ENCODE measurements at places on chromosomes 16 and 17. TPM values are rescaled to one million over a fixed set of nuclear protein-coding genes. Genes with fewer than 3 reads are reported as not detected.

ABCC6 gene
- total RNA-seq, result 2.9 TPM

CHD9NB gene
- 0.64 TPM for total RNA-seq

DNA sequence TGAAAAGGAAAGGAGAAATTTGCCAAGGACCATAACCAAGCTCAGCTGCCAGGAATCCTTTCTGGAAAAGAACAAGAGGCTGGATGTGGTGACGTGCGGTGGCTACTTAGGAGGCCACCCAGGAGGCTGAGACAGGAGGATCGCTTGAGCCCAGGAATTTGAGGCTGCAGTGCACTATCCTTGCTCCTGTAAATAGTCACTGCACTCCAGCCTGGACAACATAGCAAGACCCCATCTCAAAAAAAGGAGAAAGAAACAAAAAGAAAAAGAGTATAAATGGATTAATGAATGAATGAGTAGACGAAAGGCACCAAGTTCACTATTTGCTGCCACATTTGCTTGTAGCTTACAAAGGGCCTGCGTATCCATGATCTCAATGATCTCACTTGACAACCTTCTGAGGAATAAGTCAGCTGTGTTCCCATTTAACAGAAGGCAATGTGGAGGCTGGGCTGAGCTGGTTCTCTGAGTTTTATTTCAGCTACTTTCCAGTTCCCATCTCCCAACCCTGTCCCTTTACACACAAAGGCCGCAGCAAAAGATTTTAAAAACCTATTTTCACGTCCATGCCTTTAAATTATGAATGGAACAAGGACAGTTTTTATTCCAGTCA is 29.8 kb downstream of the ARSG start:
- no peaks in the 10 kb centered on the region for H3K4me1 ChIP-seq
- no peaks in the 10 kb centered on the region for H3K36me3 ChIP-seq
- no peak for DNase-seq
- H3K27ac ChIP-seq, result no peak overlapping the region
- no peaks in the 10 kb centered on the region for H3K27me3 ChIP-seq

DNA sequence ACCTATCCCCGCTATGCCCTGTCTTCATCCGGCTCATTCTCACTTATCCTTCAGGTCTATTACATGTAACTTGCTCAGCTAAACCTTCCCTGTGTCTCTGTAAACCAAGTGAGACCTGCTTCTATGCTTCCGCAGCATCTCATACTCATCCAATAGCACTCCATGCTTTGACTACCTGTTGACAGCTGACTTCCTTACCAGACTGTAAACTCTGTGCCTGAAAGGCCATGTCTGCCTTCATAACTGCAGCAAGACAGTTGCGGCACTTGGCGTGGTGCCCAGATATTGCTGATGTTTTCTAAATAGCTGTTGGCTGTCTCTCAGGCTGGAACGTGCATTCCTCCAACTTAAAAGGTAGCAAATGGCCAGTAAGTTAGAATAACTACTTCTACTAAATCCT is 1.8 kb upstream of the OR1E1 start:
- DNase-seq, result no peak
- H3K36me3 ChIP-seq, result no peaks in the 10 kb centered on the region
- no peak overlapping the region for H3K27ac ChIP-seq
- no peaks in the 10 kb centered on the region for H3K4me1 ChIP-seq

DNA sequence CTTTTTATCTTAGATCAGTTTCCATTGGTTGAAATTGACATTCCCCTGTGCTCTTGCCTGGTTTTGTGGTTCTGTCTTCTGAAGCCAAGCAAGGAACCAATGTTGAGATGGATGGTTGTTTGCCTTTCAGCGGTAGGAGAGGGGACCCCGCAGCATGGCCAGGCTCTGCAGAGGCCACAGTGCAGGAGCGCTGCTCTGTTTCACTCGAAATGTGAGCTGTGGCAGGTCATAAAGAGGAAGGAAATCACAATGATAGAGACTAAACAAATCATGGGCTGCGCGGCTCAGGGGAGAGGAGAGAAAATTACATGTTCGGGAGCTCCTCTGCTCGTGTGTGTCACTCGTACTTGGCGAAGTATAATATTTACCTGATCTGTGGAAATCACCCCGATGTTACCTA is 148.2 kb downstream of the SNX29 start:
- no peaks in the 10 kb centered on the region for H3K36me3 ChIP-seq
- no peak overlapping the region for H3K27ac ChIP-seq
- no peak for DNase-seq
- no peaks in the 10 kb centered on the region for H3K4me1 ChIP-seq
- H3K27me3 ChIP-seq, result no peaks in the 10 kb centered on the region

GRCh38 chr16:71303938-71304337 is 14.7 kb upstream of the CMTR2 start:
- H3K27ac ChIP-seq, result no peak overlapping the region
- H3K4me1 ChIP-seq, result no peaks in the 10 kb centered on the region
- H3K4me3 ChIP-seq, result no peak overlapping the region
- H3K36me3 ChIP-seq, result no peaks in the 10 kb centered on the region

- no peak overlapping the region for H3K27ac ChIP-seq
- DNase-seq, result no peak
- no peaks in the 10 kb centered on the region for H3K4me1 ChIP-seq
- no peaks in the 10 kb centered on the region for H3K27me3 ChIP-seq
Measured at GRCh38 chr16:27441998-27442397, 40.0 kb downstream of the IL21R start.

HES7 gene
- 4.0 TPM for total RNA-seq

- DNase-seq, result no peak
- H3K4me3 ChIP-seq, result no peak overlapping the region
- H3K36me3 ChIP-seq, result no peaks in the 10 kb centered on the region
- no peak overlapping the region for H3K27ac ChIP-seq
- no peaks in the 10 kb centered on the region for H3K27me3 ChIP-seq
Measured at GRCh38 chr16:73433731-73434307, 385.9 kb upstream of the ZFHX3 start.

- H3K4me1 ChIP-seq, result no peaks in the 10 kb centered on the region
- H3K4me3 ChIP-seq, result no peak overlapping the region
- H3K27me3 ChIP-seq, result no peaks in the 10 kb centered on the region
- no peak for DNase-seq
Measured at GRCh38 chr17:2694381-2695242, 17.0 kb downstream of the CLUH start.

DLX3 gene
- 2.9 TPM for total RNA-seq

GRCh38 chr17:43577664-43578403 is 31.7 kb upstream of the ETV4 start:
- peaks cover 19% of the 10 kb centered on the region for H3K4me1 ChIP-seq
- H3K4me3 ChIP-seq, result no peak overlapping the region
- peak overlapping the region; percentile 61 for H3K27ac ChIP-seq

GRCh38 chr17:49564638-49565037 is 11.0 kb upstream of the NXPH3 start:
- H3K4me3 ChIP-seq, result no peak overlapping the region
- H3K4me1 ChIP-seq, result peaks cover 4% of the 10 kb centered on the region
- H3K27ac ChIP-seq, result no peak overlapping the region
- no peaks in the 10 kb centered on the region for H3K36me3 ChIP-seq
- DNase-seq, result no peak
- peaks cover 3% of the 10 kb centered on the region for H3K27me3 ChIP-seq

DNA sequence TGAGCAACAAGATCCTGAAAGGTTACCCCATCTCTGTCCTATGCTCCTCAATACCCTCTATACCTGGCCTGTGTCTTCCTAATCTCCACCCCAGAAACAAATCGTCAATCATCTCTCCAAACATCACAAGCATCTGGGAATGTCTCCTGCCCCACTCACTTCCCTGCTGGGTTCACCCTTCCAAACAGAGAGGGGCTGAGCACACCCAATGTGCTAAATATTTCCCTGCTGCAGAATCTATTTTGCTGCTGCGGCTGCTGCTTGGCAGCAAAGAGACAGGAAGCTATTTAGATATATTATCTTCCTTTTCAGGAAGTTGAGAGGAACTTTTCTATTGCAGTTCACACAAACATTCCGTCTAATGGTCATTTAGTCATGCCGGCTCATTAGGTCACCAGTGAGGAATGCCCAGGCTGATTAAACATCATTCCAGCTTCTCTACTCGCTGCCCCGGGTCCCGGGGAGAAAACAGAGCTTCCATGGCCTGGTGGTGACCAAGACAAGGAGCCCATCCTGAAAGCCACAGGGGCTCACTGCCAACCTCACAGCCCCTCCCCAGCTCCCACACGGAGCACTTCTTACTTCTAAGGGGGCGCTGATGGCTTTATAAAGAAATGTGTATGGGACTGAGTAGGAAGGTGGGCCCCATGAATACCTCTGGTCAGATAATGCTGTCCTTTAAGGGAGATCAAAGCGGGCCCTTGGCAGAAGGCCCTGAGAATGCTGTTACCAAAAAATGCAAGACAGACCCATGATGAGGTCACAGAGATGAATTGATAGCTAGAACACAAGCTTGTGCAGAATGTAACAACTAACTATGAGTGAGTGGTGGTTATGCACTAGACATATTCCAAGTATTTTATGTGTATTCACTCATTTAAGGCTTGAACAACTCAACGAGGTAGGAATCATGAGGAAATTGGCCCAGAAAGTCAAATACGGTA is 218.3 kb downstream of the SOX9 start:
- peak overlapping the region; percentile 75 for H3K27ac ChIP-seq
- H3K4me3 ChIP-seq, result peak overlapping the region; percentile 8
- H3K4me1 ChIP-seq, result peaks cover 23% of the 10 kb centered on the region
- H3K27me3 ChIP-seq, result no peaks in the 10 kb centered on the region
- DNase-seq, result peak; percentile 79

DNA sequence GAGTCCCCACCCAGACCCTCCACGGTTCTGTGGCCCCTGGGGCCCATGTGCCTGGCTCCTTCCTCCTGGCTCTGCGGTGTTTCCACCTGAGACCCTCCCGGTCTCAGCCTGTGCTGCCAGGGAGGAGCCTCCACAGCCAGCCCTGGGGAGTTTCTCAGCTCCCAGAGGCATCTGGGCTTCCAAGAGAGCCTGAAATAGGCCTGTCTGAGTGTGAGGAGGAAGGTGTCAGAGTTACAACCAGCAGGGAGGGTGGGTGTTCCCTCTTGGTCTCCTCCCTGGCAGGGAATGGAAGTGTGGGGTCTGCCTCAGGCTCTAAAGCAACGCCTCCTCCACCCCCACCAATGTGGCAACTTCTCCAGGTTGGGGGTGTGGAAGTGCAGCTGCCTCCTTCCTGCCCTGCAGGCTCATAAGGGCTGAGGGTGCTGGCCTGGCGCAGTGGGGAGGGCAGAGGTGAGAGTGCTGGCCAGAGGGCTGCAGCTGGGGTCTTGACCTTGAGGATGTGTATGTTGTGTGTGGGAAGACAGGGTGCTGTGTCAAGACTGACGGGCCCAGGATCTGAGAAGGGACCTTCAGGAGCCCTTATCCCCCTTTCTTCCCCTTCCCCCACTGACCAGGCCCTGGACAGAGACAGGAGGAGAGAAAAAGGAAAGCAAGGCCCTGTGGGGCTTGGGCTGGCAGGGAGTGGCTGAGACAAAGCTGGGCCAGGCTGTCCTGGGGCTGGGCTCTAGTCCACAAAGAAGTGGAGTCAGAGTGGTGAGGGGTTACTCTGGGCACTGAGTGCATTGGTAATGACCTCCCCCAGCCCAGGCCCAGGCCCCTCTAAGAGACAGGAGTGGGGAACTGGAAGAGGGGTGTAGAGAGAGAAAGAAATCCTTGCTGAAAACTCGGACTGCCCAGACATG is 2.4 kb downstream of the CYGB start:
- H3K36me3 ChIP-seq, result no peaks in the 10 kb centered on the region
- peaks cover 28% of the 10 kb centered on the region for H3K4me1 ChIP-seq
- H3K4me3 ChIP-seq, result no peak overlapping the region
- DNase-seq, result no peak
- H3K27me3 ChIP-seq, result no peaks in the 10 kb centered on the region

GRCh38 chr17:58626905-58627304 is 64.9 kb downstream of the TEX14 start:
- peaks cover 3% of the 10 kb centered on the region for H3K4me1 ChIP-seq
- H3K4me3 ChIP-seq, result no peak overlapping the region
- no peak overlapping the region for H3K27ac ChIP-seq
